Fibroblast of lung (primary cell): ENCODE measurements at places on chromosomes 6 and 20. TPM values are rescaled to one million over a fixed set of nuclear protein-coding genes. Genes with fewer than 3 reads are reported as not detected.
A peak's percentile ranks its signal among the peaks of the same experiment; 100 is the strongest.

GRCh38 chr6:98825600-98826230, 8.7 kb upstream of the POU3F2 start:
- H3K36me3 ChIP-seq = no peaks in the 10 kb centered on the region
- DNase-seq = peak; percentile 25
- no peak overlapping the region for H3K4me3 ChIP-seq
- H3K27me3 ChIP-seq = peaks cover 71% of the 10 kb centered on the region

DNA sequence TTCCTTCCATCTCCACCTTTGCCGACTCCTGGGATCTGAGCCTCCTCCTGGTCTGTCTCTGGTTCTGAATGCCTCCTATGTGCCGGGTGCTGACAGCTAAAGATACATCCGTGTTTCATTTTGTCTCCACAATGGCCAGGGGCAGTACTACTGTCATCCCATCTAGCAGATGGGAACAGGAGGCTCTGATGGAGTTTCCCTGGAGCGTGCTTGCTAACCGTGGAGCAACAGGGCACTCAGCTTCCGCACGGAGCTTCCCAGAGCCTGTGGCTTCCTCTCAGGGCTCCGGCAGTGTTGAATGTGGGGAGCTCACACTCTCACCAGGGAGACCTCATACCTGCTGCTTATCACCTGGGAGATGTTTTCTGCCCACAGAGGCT, 11.9 kb upstream of the NPBWR2 start:
- no peaks in the 10 kb centered on the region for H3K36me3 ChIP-seq
- H3K27ac ChIP-seq = no peak overlapping the region
- H3K27me3 ChIP-seq = peaks cover 2% of the 10 kb centered on the region
- DNase-seq = no peak
- H3K4me3 ChIP-seq = no peak overlapping the region

DOK5 gene
- total RNA-seq = 16.9 and 19.2 TPM in 2 replicates

GRCh38 chr20:32580970-32581838, 3.9 kb downstream of the NOL4L start:
- no peak overlapping the region for H3K27ac ChIP-seq
- DNase-seq = no peak
- H3K4me1 ChIP-seq = no peaks in the 10 kb centered on the region
- H3K4me3 ChIP-seq = no peak overlapping the region

DNA sequence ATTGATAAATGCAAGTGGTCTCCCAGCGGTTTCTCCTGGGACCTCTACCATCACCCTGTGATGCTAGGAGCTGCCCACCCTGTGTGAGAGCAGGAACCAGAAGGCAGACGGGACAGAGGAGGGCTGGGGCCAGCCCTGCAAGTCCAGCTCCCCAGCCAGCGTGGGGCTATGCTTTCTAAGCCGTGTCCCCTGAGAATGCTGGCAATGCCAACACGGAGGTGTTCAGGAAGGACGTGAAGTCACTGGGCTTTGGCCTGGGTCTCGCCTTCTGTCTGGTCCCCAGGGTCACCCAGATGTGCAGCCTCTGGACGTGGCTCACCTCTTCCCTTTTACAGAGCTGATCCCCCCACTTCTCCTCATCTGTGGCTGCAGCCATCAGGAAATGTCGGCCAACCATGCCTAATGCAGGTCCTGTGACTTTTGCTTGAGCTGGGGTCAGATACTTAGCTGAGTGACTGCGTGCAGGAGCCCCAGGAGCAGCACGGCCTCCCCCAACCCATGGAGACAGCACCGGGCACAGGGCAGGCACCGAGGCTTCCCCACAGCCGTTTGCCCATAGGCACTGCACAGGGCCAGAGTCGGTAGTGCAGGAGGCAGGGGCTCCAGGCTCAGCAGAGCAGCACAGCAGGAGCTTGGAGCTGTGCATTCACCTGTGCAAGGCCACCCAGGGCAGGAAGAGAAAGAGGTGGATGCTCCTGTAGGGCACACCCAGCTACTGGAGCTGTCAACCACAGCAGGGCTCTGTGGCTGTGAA, 66.2 kb downstream of the GNAS-AS1 start:
- H3K27me3 ChIP-seq = peaks cover 11% of the 10 kb centered on the region
- H3K36me3 ChIP-seq = no peaks in the 10 kb centered on the region
- H3K4me3 ChIP-seq = no peak overlapping the region
- no peak overlapping the region for H3K27ac ChIP-seq
- DNase-seq = no peak

NT5E gene
- total RNA-seq = 111 and 257 TPM in 2 replicates

GRCh38 chr20:57353351-57353750, 2.3 kb downstream of the RAE1 start:
- peaks cover 14% of the 10 kb centered on the region for H3K36me3 ChIP-seq
- H3K27me3 ChIP-seq = no peaks in the 10 kb centered on the region
- H3K4me1 ChIP-seq = peaks cover 5% of the 10 kb centered on the region
- no peak overlapping the region for H3K4me3 ChIP-seq
- H3K27ac ChIP-seq = no peak overlapping the region

DNA sequence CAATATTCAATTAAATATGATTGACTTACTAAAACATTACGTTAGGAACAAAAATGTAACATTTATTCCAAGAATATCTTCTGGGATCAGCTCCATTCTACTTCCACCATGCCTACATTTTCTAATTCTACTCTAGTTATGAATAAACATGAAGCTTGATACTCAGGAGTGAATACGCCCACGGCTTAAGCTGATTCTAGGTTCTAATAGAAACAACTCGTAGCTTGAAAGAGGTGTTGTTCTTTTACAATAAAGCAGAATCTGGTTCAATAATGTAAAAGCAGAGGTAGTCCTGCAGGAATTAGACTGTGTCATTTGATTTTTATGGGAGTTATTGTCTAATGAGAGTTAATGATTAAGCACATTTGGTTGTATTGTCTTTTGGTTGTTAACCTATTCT, 107.3 kb upstream of the OLIG3 start:
- H3K36me3 ChIP-seq = no peaks in the 10 kb centered on the region
- H3K27ac ChIP-seq = no peak overlapping the region
- H3K4me3 ChIP-seq = no peak overlapping the region
- DNase-seq = no peak
- H3K27me3 ChIP-seq = peaks cover 5% of the 10 kb centered on the region
- H3K4me1 ChIP-seq = no peaks in the 10 kb centered on the region

DNA sequence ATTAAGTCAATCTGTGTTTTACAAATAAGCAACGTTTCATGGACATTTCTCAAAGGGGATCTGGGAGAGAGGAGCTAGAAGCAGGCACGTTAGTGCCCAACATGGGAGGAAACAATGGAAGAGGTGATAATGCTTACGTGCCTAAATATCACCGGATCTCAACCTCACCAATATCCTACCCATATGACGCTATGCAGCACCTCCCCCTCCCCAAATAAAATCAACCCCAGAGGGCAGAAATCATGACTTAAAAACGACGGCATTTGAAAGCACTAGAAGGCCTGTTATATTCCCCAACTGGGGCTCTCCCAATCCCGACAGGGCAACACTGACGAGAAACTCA, 425 bp downstream of the HBS1L start:
- H3K4me3 ChIP-seq = peak overlapping the region; percentile 69
- no peak for DNase-seq
- no peaks in the 10 kb centered on the region for H3K27me3 ChIP-seq
- no peaks in the 10 kb centered on the region for H3K36me3 ChIP-seq
- H3K4me1 ChIP-seq = peaks cover 6% of the 10 kb centered on the region
